Anterior cingulate cortex (tissue), 58 donors: ENCODE measurements at places on chromosomes 5 and 9.

- DNase-seq, result no peak
These were observed 84.4 kb upstream of the SLC28A3 start for GRCh38 chr9:84424931-84425330.

DNA sequence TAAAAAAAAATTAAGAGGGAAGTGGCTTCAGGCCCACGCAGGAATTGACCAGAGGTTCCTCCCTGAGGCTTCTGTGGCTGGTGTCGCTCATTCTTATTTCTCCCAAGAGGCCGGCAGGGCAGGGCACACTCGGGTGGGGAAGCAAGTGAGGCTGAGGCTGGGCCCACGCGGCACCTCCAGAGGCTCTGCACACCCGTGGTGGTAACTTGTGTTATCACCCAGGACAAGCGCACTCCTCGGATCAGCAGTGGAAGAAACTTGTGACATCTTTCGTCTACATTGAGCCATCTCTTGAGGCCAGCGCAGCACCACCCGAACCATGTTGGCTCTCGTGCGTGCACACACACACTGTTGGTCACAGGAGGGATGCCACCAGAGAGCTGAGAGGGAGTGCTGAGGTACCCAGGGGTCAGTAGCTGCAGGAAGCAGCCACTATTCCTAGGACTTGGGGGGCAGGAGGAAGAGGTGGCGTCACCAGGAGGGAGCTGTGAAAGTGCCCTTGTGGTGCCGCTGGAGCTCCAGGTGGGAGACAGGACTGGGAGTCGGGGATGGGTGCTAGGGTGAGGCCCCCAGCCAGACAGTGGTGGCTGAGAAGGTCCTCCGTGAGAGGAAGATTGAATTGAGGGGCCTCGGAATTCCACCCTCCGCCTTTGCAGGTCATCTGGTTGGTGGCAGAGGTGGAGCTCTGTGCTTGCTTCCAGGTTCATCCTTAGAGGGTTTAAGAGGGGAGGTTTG, 6.4 kb downstream of the NDUFS6 start:
- DNase-seq, result no peak

DNA sequence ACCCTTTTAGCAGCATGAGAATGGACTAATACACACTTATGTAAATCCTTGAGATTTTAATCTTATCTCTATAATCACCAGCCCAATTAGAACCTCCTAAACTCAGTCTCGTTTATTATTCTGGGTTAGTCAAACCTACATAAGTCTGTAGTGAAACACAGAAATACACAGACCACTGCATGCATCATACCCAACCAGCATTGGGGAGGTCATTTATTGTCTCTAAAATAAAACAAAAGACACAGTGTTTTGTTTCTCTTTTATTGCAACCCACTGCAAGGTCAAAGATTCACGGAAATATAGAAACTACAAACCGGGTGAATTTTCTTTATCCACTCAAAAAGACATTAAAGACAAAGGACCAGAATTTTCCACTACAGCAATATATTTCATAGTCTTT, 188.1 kb upstream of the EFNA5 start:
- DNase-seq, result no peak

DNA sequence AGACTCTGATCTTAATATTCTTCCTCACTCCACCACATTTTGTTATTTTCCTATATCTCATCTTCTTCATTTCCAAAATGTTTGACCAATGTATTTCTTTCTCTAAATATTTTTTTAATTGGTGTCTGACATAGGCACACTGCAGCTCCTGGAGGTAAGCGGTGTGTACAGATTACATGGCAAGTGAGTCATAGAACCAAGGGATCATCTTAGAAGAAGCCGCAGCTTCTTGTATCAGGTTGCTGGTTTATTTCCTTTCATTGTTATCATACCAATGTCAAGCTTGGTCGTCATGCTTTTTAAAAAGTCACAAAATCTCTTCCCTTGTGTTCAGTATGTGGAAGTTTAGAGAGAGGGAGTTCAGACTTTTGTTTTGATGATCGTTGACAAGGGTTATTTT, 526.1 kb upstream of the CDH18 start:
- no peak for DNase-seq

DNA sequence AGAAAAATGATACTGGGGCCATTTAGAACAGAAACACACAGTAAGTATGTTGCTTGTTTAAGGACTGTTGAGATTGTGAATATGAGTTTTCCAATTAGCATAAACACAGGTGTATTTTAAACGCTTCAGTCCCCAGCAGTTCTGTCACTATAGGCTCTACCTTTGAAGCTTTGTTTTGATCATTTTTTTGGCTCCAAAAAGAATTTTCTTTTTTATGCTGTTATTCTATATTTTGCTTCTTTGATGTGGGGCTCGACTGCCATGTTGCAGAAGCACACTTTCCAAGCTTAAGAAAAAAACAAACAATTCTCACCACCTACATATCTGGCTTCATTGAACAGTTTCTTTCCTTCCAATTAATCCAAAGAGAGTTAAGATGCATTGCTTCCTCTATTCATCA, 131.0 kb upstream of the DMAC1 start:
- DNase-seq, result no peak
